ENCODE measurements at places on chromosomes 12 and 14.

DNA sequence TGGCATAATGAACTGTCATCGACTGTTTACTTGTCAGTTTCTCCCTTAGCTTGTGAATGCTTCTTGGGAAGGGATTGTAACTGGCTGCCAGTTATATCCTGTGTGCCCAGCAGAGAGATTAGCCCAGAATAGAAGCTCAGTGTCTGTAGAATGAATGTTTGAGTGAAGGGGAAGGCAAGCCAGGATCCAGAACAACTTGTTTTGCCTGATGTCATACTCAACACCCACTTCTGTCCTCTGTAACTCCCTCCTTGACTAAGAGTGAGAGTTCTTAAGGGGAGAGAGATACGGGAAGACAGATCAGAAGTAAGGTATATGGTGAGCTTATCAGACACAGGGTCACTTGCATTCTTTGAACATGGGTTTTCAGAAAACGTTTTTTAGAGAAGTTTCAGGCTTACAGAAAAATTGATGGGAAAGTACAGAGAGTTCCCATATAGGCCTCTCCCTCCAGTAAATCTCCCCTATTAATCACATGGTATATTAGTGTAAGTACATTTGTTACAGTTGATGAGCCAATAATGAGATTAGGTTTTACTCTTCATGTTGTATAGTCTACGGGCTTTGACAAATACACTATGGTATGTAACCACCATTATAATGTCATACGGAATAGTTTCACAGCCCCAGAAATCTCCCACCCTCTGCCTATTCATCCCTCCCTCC lies 5.6 kb upstream of the SPPL3 start:
- no peak for DNase-seq

DNA sequence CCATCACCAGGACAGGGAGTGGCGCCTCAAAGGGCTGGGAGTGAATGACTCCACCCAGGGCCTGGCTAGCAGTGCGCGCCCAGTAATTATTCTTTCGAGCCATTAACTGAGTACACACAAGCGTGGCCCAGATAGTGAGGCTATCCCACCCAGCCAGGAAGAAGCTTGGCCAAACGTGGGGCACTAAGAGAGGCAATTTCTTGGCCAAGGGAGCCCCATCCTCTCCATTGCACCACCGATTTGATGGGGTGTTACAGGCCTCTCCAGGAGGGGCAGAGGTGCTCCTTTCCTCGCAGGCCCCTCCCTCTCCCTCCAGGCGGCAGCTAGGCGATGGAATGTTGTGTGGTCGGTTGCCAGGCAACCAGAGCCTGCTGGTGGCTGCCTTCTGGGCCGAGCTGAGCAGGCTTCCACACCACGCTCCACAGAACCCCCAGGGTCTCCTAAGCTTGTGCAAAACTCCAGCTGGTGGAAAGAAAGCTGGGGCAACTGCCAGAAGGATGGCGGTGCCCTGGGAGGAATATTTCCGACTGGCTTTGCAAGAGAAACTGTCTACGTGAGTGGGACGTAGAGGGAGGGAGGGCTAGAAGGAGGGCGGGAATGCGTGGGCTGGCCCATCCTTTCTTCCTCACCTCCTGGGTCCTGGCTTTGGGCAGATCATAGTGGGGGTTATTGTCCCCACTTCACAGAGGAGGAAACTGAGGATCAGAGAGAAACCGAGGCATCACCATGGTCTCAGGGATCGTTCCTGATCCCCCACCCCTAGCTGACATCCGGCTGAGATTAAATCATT lies at the start of gene CFAP73:
Gene CFAP73 (plus strand): TSS at position 364 of the 790 bp plus-strand sequence. CDS start 134 bp downstream, at position 498.
- DNase-seq: no peak

DNA sequence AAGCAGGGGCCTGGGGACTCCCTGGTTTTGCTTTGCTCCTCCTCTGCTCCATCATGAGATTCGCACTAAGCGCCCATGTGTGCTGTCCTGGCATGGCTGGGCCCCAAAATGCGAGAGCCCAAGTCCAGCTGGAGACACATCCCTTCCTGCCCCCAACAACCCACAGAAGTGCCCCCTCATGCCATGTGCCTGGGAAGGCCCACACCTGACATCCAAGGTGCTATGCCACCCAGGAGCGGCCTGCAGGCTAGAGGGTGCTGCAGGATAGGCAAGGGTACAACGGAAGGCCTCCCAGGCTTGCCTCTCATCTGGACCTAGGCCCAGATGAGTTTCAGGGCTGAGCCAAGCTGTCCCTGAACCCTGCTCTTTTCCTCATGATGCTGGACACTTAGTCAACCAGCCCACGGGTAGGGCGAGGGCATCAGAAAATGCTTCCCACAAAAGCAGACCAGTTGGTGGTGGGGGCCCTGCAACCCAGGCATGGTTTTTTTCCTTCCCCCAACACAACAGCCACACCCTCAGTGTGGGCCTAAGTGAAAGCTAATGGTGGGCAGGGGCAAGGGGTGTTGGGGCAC lies 13.2 kb upstream of the KRT80 start:
- DNase-seq: no peak

DNA sequence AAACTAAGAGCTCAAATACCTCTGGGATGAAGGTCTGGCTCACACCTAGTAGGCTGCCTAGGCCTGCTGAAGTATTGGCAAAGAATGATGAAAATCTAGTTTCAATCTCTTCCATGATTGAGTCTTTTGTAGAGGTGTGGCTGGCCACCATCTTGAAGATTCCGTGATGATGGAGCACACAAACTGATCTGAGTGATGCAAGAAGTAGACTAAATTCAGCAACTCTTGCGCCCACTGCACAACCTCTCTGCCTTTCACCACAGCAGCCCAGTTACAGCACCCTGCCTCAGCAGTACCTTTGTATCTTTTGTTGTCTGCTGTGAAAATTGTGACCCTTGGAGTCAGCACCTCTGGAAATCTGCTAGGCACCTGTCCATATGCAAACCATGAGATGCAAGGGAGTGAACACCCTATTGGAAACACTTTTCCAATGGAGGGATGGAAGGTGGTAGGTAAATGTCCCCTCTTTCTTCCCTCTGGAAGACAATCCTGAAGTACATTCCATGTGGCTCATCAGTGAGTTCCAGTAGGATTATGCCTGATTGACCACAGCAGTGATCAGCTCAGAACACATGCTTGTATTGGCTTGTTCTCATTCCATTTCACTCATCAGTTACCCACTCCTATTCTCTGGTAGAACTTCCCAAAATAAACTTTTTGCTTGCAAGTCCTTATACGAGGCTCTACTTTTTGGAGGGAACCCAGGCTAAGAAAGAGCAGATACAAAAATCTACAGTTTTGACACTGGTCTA lies 58.6 kb downstream of the BTBD7 start:
- no peak for DNase-seq

GRCh38 chr14:99673305-99674063 lies 10.6 kb upstream of the CYP46A1 start:
- DNase-seq: no peak

- no peak for DNase-seq
These were observed 3.8 kb upstream of the PSMC6 start for GRCh38 chr14:52703225-52703624.

DNA sequence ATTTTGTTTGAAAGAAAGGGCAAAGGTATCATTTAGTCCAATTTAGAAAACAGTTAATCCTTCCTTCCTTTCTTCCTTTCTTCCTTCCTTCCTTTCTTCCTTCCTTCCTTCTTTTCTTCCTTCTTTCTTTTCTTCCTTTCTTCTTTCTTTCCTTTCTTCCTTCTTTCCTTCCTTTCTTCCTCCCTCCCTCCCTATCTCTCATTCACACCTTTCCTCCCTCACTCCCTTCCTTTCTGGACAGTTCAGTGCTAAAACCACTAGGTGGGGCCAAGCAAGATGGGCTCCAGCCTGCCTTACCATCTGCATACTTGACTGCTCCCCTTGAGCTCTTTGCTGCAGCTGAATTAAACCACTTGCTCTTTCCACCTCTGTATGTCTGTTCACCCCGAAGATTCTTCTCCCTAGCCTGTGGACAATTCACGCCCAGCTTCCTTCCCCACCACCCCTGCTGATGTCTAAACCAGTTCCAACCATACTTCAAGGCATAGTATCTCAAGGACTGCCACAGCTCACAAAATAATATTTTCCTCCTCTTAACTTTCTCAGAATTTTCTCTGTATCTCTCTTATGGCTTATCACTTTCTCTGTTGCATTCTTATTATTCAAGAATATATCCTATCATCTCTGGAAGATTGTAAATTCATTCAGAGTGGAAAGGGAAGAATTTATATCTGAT lies 78.0 kb downstream of the DBX2 start:
- no peak for DNase-seq

- no peak for DNase-seq
These were observed 51.2 kb downstream of the ATF7IP start for GRCh38 chr12:14416658-14417057.

GRCh38 chr12:19894803-19895202 lies 455.5 kb downstream of the AEBP2 start:
- DNase-seq: no peak

- DNase-seq: no peak
These were observed 8.3 kb upstream of the GOLGA5 start for GRCh38 chr14:92785667-92786426.

GRCh38 chr12:21392384-21392783 lies 19.7 kb downstream of the IAPP start:
- no peak for DNase-seq

DNA sequence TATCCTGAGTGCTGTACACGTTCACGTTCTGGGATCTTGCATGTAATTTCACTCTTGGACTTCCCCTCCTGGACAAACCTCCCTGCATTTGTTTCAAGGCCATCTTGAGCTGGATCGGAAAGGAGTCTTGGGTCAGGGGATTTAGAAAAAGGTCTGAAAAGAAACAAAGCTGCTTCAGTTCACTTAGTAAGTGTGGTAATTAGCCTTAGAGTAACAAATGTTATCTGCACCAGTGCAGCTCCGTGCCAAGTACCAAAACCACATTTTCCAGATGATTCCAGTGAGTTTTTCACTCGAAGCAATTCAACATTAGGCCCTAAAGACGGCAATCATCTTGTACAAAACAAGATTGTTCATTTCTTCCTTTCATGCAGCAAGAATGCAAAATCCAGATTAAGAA lies 39.4 kb upstream of the ATXN2 start:
- no peak for DNase-seq

DNA sequence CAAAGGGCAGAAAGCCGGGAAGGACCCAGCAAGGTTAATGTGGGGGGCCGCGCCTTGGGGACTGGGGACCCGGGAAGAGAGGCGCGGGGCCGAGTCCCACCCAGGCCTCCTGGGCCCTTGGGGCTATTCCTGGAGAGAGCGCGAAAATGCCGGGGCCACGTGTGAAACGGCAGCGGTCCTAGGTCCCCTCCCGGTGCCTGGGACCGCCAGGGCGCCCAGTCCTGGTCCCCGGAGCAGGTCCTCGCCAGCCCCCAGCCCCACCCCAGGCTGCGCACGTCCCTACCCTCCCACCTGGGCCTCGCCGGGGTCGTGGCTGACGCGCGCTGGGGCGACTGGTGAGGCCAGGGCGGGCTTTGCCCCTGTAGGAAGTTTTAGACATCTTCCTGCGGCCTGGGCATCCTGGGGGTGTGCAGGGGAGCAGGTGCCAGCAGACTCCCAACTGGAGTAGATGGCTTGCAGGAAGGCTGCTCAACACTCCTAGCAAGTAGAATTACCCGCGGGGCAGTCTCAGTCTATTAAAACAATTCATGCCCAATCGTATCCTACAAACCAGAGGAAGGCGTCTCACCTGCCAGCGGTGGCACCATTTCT lies 708 bp downstream of the FAR2 start:
- no peak for DNase-seq

GRCh38 chr12:99454539-99455172 lies 192.9 kb upstream of the GARIN6 start:
- no peak for DNase-seq

GRCh38 chr12:26193539-26193938 lies 1.8 kb upstream of the SSPN start:
- no peak for DNase-seq

DNA sequence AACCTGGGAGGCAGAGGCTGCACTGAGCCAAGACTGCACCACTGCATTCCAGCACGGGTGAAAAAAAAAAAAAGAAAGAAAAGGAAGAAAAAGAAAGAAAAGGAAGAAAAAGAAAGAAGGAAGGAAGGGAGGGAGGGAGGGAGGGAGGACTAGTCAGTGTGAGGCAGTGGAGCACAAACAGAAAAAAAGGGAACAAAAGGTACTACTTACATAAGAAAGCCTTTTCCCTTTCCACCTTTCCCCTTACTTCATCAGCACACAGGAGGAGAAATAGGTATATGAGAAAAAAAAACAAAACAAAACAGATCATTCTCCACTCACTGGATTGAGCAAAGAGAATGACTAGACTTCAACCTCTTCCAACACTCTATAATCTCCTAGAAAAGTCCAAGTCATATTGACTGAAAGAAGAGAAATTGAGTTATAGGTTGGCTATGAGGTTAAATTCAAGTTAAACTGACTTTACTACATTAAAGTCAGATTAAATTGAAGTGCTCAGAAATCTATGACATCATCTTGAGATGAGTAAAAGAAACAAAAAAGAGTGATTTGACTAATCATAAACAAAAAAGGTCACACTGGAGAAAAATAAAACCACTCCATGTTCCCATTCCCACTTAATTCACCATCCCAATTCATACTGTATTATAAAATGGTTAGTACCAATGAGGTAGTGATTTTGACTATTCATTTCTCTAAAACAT lies 43.6 kb downstream of the NOVA1 start:
- no peak for DNase-seq

DNA sequence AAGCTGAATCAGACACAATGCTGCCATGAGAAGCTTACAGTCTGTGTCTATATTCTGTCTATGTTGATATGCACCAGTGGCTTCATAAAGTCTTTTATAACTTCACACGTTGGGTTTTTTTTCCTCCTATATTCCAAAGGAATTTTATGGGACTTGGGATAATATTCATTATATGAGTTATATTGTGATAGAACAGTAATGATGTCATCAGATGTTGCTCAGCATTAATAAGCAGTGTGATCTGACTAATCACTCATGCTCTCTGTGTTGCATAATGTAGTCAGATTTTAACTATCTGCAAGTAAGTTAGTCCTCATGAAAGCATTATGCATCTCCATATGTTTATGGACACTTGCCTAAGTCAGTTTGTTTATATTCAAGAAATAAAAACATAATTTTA lies 159.6 kb downstream of the PLCZ1 start:
- no peak for DNase-seq

DNA sequence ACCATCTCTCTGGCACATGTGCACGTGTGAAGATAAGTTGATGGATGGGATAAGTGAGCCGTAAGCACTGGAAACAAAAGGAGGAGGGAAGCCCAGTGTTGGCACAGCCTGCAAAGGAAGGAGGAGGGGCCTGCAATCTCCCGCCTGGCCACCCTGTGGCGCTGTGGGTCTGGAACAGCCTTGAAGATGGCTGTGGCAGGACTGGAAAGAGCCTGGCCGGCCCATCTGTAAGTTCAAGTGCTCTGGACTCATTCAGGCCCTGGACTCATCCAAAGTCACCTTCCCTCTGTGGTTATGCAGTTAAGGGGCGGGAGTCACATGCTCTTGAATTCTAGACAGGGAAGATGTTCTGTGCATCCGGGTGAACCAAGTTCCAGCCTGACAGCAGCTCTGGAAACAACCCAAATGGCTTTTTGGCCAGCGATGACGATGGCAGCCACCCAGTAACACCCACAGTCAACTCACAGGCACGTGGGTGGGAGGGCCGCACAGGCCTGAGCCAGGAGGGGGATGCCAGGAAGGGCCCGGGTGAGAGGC lies 50.4 kb downstream of the CHGA start:
- DNase-seq: no peak
